ENCODE measurements at places on chromosomes 7 and 10.

DNA sequence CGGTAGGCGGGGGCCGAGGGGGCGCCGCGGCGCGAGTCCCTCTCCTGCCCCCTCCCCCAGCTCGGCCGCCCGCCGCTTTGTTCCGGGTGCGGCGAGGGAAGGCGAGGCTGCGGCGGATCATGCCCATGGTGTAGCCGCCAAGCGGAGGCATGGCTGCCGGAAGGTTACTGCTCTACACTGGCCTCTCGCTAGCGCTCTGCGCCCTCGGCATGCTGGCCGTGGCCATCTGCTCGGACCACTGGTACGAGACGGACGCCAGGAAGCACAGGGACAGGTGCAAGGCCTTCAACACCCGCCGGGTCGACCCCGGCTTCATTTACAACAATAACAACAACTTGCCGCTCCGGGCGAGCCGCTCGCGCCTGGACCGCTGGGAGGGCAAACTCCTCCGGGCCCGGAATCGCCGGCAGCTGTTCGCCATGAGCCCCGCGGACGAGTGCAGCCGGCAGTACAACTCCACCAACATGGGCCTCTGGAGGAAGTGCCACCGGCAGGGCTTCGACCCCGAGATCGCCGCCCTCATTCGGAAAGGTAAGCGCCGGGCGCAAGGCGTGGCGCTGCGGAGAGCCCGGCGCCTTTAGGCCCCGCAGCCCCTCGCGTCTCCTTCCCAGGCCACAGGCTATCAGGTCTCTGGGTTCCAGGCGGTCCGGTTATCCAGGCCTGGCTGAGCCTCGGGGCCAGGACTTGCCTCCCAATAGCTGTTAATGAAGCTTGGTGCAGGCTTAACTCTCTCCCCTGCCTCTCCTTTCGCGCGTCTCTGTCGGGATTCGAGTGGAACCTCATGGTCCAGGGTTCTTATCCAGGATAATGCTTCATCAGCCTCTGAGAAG is 513 bp downstream of the TMEM178B start:
- DNase-seq = no peak

DNA sequence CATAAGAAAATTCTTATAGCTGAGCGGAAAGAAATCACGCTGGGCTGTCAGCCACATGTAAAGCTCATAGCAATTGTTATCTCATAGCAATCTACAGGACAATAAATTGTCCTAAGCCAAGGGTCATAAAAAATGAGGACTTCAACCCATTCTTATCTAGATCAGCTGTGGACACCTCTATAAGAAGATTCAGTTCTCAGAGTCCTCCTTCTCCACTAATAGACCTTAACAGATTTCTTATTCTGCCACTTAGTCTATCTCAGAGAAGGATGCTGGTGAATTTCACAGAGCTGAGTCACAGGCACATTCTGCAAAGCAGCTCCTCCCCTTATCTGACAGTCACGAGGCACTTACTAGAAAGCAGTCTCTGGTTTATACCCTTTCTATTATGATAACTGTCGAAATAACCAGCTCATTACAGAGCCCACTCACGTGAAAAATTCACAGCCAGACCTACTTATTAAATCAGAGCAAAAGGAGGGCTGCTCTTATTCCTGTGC is 185.3 kb upstream of the PCLO start:
- no peak for DNase-seq

GRCh38 chr10:97580421-97581367 is 3.5 kb upstream of the HOGA1 start:
- DNase-seq = no peak

GRCh38 chr7:106583706-106584690 is 77.0 kb downstream of the CCDC71L start:
- DNase-seq = no peak

DNA sequence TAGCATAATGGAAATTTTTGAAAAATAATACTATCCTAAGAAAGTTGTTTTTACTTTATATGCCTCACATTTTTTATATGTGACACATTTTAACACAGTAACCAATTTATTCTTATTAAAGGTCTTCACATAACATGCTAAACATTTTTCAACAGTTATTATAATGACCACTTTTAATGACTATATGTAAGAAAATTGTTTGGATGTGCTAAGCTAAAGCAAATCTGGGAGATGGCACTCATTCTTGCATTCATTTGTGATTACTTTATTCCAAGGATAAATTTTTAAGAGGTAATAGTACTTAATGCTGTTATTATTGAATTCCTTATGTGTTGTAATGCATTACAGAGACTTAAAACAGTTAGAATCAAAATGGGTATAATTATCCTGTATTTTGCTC is 88.1 kb downstream of the ANKIB1 start:
- DNase-seq = no peak

- DNase-seq = no peak
Measured at GRCh38 chr10:106023329-106023728, 1141.2 kb downstream of the SORCS1 start.

DNA sequence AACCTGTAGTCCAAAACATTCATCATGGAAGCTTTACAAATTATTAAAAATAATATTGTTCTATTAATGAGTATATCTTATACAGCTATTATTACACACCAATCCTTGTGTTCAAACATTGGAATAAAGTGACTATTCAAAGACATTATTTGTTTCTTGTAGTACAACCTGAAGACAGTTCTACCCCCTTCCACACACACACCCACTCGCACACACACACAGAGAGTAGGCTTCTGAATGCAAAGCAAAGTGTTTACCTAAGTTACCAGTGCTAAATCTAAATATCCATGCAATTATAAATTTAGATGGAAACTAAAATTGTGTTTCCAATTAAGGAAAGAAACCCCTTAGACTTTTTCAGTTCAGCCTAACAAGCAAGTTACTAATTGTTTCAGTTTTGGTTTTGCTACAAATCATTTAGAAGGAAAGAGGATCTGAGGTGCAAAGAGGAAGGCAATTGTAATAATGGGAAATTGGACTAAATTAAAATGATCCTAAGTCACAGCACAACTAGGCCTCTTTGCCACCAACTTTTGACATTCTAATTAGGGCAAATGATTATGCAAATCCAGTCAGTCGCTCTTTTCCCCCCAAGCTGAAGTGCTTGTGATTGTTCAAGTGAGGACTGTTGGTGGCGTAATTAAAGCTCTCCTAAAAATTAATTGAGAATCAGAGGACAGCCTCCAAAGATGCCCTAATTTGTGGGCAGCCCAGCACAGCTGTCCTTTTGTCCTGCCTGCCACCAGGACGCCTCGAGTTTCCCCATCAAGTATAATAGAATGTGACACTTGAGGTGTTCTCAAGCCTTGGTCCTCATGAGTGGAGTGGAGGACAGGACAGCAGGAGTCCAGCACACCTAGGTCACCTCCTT is 19.9 kb upstream of the ATOH7 start:
- no peak for DNase-seq

- DNase-seq = no peak
Measured at GRCh38 chr10:79610601-79611191, at the start of gene SFTPA1. Gene SFTPA1, plus strand, starts transcription at chr10:79610939. Its CDS starts 887 bp downstream, at chr10:79611826.

DNA sequence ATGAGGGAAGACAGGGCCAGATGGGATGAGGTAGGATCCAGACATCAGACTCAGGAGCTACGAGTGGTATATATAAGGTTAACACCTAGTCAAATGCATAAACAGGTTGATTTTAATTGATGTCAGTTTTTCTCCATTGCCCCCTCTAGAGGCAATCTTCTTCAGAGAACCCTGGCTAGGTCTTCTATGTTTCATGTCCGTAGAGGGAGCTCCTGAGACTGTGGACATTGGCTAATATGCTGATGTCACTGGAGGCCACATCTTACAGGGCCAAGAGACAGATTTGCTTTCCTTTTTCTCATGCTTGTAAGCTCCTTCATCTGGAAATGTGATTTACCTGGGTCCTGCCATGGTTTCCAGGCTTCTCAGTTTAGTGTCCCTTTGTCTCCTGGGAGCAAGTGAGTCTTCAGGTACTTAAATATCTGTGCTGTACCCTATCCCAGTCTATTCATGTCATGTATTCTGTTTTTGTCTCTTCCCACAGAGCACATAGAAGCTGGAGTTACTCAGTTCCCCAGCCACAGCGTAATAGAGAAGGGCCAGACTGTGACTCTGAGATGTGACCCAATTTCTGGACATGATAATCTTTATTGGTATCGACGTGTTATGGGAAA is 161.6 kb upstream of the PRSS1 start:
- peak; percentile 30 for DNase-seq

- DNase-seq = no peak
Measured at GRCh38 chr7:30805931-30806330, 34.7 kb downstream of the MINDY4 start.

DNA sequence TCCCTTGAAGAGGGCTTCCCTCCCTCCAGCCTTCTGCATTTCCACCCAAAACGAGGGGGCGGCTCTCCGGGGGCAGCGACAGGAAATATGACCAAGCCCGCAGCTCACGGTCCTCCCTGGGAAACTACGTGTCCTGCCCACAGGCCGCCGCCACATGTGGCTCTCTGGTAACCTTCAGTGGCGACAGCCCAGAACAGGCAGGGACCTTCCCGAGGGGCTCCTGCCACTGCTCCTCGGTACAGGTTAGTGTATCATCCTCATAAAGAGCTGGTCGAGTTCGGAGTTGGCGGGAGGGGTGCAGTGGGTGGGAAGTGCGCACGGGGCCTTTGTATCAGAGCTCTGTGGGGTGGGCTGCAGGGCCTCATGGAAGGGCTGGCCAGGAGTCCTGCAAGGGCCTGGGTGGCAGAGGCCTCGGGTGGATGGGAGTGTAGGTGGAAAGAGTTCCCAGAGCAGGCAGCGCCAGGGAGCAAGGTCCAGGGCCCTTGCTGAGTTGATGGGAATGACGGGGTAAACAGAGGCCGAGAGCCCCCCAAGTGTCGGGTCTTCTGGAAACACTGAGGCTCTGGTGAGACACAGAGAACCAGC is 66.0 kb downstream of the TCERG1L start:
- DNase-seq = no peak

- DNase-seq = no peak
Measured at GRCh38 chr7:98250789-98251188, 1.2 kb downstream of the TECPR1 start.

GRCh38 chr10:26291721-26292480 is 75.3 kb downstream of the GAD2 start:
- no peak for DNase-seq

DNA sequence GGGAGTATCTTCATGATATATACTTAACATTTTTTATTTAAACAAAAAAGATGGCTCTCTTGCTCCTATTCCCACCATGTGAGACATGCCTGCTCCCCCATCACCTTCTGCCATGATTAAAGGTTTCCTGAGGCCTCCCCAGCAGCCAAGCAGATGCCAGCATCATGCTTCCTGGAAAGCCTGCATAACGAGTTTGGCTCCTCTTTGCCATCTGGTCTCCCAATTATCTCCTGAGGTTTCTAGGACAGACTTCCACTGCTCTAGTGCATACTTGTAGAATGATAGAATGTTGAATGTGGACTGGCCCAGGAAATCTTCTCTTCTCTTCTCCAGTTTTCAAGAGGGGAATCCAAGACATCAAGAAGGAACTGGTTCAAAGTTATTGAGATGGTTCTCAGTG is 45.9 kb upstream of the ELAPOR2 start:
- DNase-seq = no peak

DNA sequence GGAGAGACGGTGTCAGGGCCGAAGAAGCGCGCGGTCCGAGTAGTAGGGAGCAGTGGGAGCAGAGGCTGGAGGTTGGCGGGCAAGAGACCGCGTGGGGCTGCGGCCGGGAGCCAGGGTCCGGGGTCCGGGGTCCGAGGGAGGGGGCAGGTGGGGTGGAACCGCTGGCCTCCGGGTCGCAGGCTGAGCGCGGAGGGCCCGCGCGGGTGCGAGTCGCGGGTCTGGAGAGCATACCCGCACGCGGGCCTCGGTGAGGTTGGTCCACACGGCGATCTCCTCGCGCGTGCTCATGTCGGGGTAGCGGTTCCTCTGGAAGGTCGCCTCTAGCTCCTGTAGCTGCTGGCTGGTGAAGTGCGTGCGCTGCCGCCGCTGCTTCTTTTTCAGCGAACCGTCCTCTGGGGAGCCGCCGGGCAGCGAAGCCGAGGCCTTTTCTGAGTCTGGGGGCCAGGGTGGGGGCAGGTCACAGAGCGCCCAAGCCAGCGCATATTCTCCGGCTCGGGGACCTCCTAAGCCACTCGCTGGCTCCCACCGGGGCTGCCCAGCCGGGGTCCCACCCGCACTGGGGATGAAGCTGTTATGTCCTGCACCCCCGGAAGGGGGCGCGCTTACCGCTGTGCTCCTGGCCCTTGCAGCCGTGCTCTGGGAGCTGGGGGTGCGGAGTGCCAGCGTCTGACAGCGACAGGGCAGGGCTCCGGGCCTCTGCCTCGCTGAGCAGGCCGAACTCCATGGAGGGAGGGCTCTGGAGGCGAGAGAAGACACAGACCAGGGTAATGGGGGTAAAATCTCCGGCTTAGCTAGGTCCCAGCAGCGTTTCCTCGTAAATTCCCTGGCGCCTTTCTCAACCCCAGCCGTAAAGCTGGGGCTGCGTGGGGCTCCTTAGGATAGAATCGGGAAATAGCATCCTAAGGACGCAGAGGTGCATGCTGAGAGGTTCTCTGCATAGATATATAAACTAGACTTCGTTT is 5.5 kb downstream of the ELOVL3 start:
- peak; percentile 67 for DNase-seq

DNA sequence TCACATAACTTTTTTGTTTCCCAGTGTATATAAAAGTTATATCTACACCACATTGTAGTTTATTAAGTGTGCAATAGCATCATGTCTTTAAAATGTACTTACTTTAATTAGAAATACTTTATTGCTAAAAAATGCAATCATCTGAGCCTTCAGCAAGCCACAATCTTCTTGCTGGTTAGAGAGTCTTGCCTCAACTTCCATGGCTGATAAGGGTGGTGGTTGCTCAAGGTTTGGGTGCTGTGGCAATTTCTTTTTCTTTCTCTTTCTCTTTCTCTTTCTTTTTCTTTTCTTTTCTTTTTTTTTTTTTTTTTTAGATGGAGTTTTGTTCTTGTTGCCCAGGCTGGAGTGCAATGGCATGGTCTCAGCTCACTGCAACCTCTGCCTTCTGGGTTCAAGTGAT is 360.0 kb downstream of the MAGI2 start:
- DNase-seq = no peak

GRCh38 chr7:94436700-94437099 is 42.0 kb downstream of the COL1A2 start:
- DNase-seq = no peak

- DNase-seq = no peak
Measured at GRCh38 chr10:1166828-1167275, 110.7 kb downstream of the WDR37 start.

GRCh38 chr7:156158693-156159092 is 346.4 kb upstream of the SHH start:
- no peak for DNase-seq

DNA sequence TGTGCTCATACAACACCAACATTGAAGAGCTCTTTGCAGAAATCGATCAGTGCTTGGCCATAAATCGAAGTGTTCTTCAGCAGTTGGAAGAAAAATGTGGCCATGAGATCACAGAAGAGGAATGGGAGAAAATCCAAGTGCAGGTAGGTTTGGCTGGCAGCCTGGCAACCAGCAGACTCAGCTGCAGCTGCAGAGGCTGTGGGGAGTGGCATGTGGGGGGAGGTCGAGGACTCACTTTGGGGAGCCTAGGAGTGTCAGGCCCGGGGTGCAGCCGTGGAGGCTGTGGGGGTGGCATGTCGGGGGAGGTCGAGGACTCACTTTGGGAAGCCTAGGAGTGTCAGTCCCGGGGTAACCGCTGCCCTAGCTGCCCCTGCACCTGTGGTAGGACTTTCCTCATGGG is 35.1 kb downstream of the RNF32 start:
- DNase-seq = no peak

GRCh38 chr7:98760201-98760651 is 109.6 kb downstream of the TMEM130 start:
- DNase-seq = no peak
